ENCODE measurements at places on chromosomes 3 and 15.

GRCh38 chr3:155782390-155782953 lies 23.6 kb downstream of the C3orf33 start:
- DNase-seq: no peak

DNA sequence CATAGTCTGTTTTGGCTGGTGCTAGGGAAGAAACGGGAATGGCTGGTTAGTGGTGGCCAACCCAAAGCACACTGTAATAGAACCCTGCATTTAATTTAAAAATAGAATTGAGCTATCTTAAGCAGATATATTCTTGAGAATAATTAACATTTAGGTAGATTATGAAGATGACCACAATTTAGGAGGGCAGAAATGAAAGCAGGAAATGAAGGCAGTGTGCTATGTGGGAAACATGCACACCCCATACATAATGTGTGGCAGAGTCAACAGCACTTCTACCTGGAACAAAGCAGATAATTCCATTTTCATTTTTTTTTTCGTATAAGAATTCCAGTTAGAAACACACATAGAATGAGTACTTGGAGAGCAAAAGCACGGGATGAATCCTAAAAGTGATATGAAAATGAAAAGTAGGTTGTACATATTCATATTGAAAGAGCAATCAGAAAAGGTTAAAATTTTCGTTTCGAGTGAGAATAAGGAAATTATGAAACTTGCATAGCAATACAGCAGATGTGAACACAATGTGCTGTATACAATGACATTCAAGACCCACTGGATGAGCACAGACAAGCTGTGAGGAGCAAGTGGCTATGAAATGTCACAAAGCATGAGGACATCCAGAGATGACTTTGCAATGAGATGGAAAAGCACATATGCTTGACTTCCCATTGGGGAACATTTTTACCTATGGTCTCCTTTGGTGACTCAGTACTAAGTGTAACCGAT lies 102.6 kb downstream of the TFG start:
- DNase-seq: no peak

- DNase-seq: no peak
These were observed 279.0 kb downstream of the MFSD1 start for GRCh38 chr3:159080821-159081220.

- DNase-seq: no peak
These were observed 17.9 kb upstream of the POLG start for GRCh38 chr15:89352476-89352875.

DNA sequence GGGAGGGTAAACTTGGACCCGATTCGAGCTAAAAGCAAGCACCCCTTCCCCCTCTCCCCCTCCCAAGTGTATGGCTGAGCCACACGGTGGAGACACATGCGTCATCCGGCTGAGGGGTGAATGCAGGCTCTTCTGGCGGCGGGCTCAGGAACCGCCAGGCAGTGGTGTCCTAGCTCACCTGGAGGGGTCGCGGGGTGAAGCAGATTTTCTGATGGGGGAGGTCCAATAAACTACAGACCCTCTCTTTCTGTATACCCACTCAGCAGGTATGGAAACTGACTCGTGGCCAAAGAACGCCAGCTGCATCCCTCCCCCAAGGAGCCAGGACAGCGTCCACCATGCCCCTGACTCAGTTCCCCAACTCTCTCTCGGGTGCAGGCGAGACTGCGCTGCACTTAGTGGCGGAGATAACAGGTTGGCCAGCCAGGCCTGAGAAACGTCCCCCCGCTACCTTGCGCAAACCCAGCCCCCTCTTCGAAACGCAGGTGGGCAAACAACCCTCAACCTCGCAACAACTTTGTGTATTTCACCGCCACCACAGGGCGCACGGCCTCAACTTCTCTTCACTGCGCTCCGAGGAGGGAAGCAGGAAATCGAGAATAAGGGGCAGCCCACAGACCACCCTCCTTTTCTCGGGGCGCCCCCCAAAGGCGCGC lies 1.3 kb downstream of the MAGI1 start:
- DNase-seq: peak; percentile 26

DNA sequence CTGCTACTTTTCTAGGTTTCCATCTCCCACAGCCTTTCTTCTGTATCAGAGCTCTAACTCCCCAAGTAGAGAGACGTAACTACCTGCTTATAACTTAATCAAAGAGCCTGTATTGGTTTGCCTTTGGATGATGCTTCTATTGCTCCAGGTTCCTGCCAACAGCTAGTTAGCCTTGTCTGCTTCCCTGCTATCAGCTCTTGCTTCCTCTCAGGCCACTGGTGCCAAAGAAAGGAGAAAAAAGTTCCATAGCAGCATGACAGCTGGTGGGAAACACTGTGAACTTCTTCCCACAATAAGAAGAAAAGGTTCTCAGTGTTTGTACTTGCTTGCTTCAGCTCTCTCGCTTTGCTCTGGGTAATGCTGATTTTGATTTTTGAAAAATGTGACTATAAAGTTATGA lies 206.6 kb downstream of the GBE1 start:
- DNase-seq: no peak
